OCI-LY7 (cell line): ENCODE measurements at places on chromosomes 2 and 18. TPM values are rescaled to one million over a fixed set of nuclear protein-coding genes. Genes with fewer than 3 reads are reported as not detected.

- no peak for DNase-seq
These were observed 178.9 kb downstream of the AGAP1 start for GRCh38 chr2:235672720-235673119.

DNA sequence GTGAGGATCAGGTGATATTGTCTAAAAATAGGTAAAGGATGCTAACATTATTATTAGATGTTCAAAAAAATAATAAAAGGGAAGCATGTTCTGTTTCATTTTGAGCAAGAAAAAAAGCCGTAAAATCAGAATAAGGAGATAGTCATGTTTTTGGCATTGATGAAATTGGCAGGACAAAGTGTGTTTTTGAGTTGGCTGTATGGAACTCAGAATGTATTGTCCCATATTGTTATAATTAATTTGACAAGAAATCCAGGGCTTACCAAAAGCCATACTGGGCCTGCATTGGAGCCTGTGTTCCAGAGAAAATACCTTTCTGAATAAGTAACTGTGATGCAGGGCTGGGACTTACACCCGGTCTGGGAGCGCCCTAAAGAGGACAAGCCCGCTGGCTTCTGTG lies 232.0 kb downstream of the AGAP1 start:
- DNase-seq, result no peak

MRO gene
- total RNA-seq, result 0.46 TPM in 2 replicates

RAX gene
- not detected in 2 replicates for total RNA-seq
